Astrocyte (in vitro differentiated cells and primary cell): ENCODE measurements at places on chromosomes 16 and 17. TPM values are rescaled to one million over a fixed set of nuclear protein-coding genes. Genes with fewer than 3 reads are reported as not detected.

DNA sequence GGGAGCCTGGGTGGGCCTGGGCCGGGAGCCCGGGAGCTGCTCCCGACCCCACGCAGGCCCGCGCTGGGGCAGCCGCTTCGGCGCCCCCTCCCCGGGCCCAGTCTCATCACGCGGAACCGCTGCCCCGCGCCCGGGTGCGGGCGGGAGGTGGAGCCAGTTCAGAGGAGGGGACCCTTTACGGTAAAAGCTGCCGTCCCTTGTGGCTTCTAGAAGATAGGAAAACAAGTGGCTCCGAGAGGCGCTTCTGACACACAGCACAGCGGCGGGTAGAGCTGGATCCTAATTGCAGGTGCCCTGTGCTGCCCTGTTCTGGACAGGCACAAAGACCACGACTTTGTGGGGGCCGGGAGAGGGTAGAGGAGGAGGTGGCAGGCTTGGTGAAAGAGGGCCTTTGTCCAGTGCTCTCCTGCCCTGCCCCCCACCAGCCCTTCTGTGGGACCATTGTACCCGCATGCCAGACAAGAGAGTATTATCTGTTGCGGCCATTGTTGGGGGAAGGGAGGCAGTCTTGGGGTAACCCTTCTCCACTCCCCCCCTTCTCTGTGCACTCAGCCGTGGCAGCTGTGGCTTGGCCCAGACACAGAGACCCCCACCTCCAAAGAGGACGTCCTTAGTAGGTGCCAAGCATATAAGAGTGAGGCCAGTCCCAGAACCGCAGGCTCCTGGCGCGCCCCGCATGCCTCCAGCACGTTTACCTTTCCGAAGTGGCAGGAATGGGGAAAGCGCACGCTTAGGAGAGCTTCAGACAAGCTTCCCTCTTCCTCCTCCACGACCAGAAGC, 736 bp downstream of the CNP start:
- no peaks in the 10 kb centered on the region for H3K27me3 ChIP-seq
- peaks cover 11% of the 10 kb centered on the region for H3K36me3 ChIP-seq
- peak overlapping the region; percentile 72 for H3K27ac ChIP-seq
- no peak for DNase-seq

DNA sequence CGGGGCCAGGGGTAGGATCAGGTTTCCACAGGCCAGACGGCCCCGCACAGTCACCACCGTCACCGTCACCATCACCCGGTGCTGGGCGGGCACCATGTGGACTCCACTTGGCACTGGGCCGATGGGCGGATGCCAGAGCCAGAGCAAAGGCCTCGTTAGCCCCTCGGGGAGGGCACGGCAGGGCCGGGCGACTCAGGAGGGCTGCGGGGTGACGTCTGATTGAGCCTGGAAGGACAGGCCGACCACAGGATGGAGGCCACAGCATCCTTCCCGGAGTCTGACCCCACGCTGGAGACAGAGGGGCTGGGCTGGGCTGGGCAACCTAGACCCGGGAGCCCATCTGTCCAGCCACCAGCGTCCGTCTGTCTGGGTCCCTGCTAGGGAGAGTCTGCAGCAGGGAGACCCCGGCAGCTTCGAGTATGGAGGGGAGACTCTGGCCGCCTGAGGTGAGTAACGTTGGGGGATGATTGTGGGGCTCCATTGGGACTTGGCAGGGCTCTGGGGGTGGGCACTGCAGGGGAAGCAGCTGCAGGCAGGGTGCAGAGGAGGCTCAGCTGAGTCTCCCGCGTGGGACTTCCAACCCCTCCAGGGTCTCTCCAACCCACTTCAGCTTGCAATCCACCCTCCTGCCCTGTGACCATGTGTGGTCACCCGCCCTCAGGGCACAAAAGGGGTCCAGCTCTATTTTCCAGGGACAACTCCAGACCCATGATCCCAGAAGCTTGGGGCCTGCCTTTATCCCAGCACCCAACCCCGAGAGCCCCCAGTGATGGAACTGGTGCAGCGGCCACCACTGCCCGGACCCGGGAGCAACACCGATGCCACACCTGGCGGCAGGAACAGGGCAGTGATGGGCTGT, 22.6 kb downstream of the SLC25A10 start:
- no peak overlapping the region for H3K4me3 ChIP-seq
- DNase-seq, result no peak
- no peaks in the 10 kb centered on the region for H3K36me3 ChIP-seq
- peaks cover 12% of the 10 kb centered on the region for H3K27me3 ChIP-seq
- H3K4me1 ChIP-seq, result peaks cover 3% of the 10 kb centered on the region
- no peak overlapping the region for H3K27ac ChIP-seq

The CEMP1 gene
- total RNA-seq, result not detected in 2 replicates

The NEK8 gene
- 4.3 TPM in 2 replicates for total RNA-seq

GRCh38 chr17:14211246-14211645, 25.4 kb downstream of the CDRT15 start:
- DNase-seq, result no peak
- H3K36me3 ChIP-seq, result peaks cover 4% of the 10 kb centered on the region
- H3K4me3 ChIP-seq, result no peak overlapping the region
- no peaks in the 10 kb centered on the region for H3K4me1 ChIP-seq
- no peak overlapping the region for H3K27ac ChIP-seq
- H3K27me3 ChIP-seq, result no peaks in the 10 kb centered on the region
